Ecto neural progenitor cell (in vitro differentiated cells): ENCODE measurements at places on chromosomes 1 and 21.

DNA sequence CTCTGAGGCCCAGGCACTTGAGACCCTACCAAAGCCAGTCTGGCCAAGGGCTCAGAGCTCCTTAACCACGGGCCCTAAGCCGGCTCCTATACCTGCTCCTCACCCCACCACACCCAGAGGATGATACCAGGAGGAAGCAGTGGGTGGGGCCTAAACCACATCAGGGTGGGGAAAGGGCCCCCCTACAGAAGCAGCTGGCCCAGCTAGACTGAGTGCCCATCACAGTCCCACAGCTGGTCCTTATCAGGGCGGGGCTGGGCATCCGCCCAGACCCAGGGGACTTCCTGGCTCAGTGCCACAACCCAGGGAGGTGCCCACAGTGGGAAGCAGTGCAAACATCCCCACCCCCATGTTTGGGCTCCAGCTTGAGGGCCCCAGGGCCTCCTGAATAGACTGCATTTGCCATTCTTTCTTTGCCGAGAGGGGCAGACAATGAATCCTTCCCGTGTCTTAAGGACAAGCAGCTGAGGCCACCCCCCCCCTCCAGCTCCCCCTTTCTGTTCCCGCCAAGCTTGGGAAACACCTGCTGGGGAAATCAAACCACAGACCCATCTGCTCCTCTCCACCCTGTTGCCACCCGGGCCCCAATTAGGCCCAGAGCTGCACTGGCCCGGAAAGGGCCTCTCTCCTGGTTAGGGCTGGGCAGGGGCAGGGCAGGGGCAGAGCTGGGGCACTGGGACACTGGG lies 6.2 kb downstream of the E2F2 start:
- no peak for DNase-seq

GRCh38 chr21:28974531-28975227 lies 18.0 kb downstream of the LTN1 start:
- DNase-seq, result no peak

GRCh38 chr1:37410105-37410504 lies 64.3 kb upstream of the ZC3H12A start:
- DNase-seq, result no peak

GRCh38 chr21:17598437-17598836 lies 14.3 kb downstream of the BTG3 start:
- no peak for DNase-seq

GRCh38 chr21:34889320-34889675 lies 159.8 kb downstream of the RUNX1 start:
- DNase-seq, result peak; percentile 61

- no peak for DNase-seq
Measured at GRCh38 chr1:180503280-180503862, 994 bp upstream of the ACBD6 start.

DNA sequence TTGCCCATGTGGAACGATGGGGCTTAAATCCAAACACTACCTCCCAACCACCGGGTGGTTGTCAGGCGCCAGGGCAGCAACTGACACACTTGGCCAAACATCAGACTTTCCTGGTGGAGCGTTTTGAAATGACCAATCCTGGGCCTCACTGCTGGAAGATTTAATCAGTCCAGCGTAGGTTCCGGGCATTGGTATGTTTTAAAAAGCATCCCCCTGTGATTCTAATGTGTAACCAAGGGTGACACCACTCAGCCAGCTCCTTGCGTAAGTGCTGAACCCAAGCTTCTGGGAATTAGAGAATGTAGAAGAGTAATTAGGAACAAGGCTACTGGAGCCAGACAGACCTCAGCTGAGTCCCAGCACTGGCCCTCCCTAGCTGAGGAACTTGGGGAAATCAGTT lies 44.8 kb upstream of the KAZN start:
- no peak for DNase-seq

DNA sequence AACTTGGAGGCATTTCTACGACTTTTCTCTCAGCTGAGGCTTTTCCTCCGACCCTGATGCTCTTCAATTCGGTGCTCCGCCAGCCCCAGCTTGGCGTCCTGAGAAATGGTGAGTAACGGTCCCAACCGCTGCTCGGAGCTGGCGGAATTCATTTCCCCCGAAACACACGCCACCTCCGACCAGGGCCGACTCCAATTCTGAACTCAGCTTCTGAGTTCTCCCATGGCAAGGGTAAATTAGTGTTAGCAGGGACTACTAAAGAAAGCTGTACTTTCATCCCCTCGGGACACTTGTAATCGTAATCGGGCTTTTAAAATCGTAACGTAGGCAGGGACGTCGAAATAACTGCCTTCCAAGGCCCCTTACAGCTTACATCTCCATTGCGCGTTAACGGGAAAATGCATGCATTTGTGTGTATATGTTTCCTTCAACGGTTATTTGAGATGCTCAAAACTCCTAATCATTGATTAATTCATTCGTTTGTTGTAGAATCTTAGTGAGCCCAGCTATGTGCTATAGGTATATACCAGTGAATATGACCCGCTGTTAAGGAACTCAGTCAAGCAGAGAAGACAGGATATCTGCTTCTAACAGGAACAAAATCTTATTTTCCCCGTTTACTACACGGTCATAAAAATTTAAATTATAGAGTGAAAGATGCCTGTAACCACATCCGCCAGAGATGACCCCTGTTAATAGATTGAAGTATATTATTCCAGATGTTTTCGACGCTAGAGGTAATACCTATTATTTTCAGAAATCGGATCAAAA lies 472 bp downstream of the DTL start:
- no peak for DNase-seq
